ENCODE measurements at places on chromosomes 5 and 9. TPM values are rescaled to one million over a fixed set of nuclear protein-coding genes. Genes with fewer than 3 reads are reported as not detected.

Gene GOLGA1
- 10.7 TPM for total RNA-seq

Gene ELL2
- 59.6 TPM for total RNA-seq

Gene GKAP1
- 1.3 TPM for total RNA-seq

Gene PCDHB16
- total RNA-seq = 0.18 TPM

Gene PDLIM4
- 53.3 TPM for total RNA-seq

Gene NUTM2G
- not detected for total RNA-seq

Gene PRLR
- total RNA-seq = 0.18 TPM

Gene C5orf22
- total RNA-seq = 15.3 TPM

Gene TTC23L
- total RNA-seq = 0.37 TPM

Gene TICAM2
- total RNA-seq = 3.3 TPM

Gene ANKRD31
- 0.14 TPM for total RNA-seq

Gene KIF24
- 0.55 TPM for total RNA-seq

Gene NPR3
- 422 TPM for total RNA-seq

Gene EQTN
- total RNA-seq = not detected

Gene FBP1
- not detected for total RNA-seq

Gene CDH10
- total RNA-seq = 1.7 TPM

Gene RANBP3L
- not detected for total RNA-seq

Gene OTP
- total RNA-seq = not detected

Gene PHF24
- under 0.01 TPM for total RNA-seq

Gene LCNL1
- total RNA-seq = 3.4 TPM

Gene ITGA1
- 40.2 TPM for total RNA-seq

Gene CARD6
- total RNA-seq = 7.0 TPM

Gene DBH
- not detected for total RNA-seq

Gene GGTA1
- not detected for total RNA-seq

Gene QRFP
- not detected for total RNA-seq

Gene MLANA
- total RNA-seq = not detected

Gene CDKN2A
- total RNA-seq = 9.5 TPM

Gene TMEM174
- not detected for total RNA-seq

Gene PCSK5
- total RNA-seq = 5.7 TPM

Gene ROR2
- 29.4 TPM for total RNA-seq

Gene ANKRD18A
- total RNA-seq = not detected

Gene NTRK2
- not detected for total RNA-seq

Gene DIPK1B
- total RNA-seq = 1.00 TPM

Gene IL13
- total RNA-seq = not detected

Gene CENPK
- 2.7 TPM for total RNA-seq

Gene ENHO
- not detected for total RNA-seq

Gene FOXD4L4
- 0.14 TPM for total RNA-seq

Gene GRIN1
- total RNA-seq = under 0.01 TPM

Gene TRIM7
- 1.2 TPM for total RNA-seq

Gene C5orf58
- total RNA-seq = not detected

Gene C5orf46
- not detected for total RNA-seq

Gene TYRP1
- total RNA-seq = 1.7 TPM

Gene DCTN4
- total RNA-seq = 48.4 TPM

Gene PDE6A
- total RNA-seq = not detected

Gene CATSPER3
- total RNA-seq = 0.14 TPM

Gene CSF1R
- 0.46 TPM for total RNA-seq

Gene ST8SIA4
- 0.28 TPM for total RNA-seq

Gene SPATA31D1
- total RNA-seq = not detected

Gene PCDHGB3
- total RNA-seq = 5.4 TPM

Gene C9
- 0.18 TPM for total RNA-seq

Gene CDX1
- total RNA-seq = 0.09 TPM

Gene SV2C
- total RNA-seq = not detected

Gene C9orf50
- total RNA-seq = 0.18 TPM

Gene SLC36A2
- not detected for total RNA-seq

Gene INSL6
- total RNA-seq = not detected

Gene OR1J2
- total RNA-seq = 0.14 TPM

All from smooth muscle cell of bladder (primary cell).